ENCODE measurements at places on chromosomes 4 and X. TPM values are rescaled to one million over a fixed set of nuclear protein-coding genes. Genes with fewer than 3 reads are reported as not detected.

Gene CC2D2A
- total RNA-seq: 13.0 TPM

Gene SYTL4
- total RNA-seq: 8.8 TPM

Gene PDE5A
- 5.0 TPM for total RNA-seq

Gene ARFIP1
- 32.7 TPM for total RNA-seq

Gene NEIL3
- total RNA-seq: 18.1 TPM

- DNase-seq: no peak
- no peak overlapping the region for H3K4me3 ChIP-seq
- no peaks in the 10 kb centered on the region for H3K27me3 ChIP-seq
- no peak overlapping the region for H3K27ac ChIP-seq
- H3K36me3 ChIP-seq: no peaks in the 10 kb centered on the region
- no peaks in the 10 kb centered on the region for H3K4me1 ChIP-seq
Measured at GRCh38 chrX:133297284-133297683, 79.1 kb upstream of the TFDP3 start.

DNA sequence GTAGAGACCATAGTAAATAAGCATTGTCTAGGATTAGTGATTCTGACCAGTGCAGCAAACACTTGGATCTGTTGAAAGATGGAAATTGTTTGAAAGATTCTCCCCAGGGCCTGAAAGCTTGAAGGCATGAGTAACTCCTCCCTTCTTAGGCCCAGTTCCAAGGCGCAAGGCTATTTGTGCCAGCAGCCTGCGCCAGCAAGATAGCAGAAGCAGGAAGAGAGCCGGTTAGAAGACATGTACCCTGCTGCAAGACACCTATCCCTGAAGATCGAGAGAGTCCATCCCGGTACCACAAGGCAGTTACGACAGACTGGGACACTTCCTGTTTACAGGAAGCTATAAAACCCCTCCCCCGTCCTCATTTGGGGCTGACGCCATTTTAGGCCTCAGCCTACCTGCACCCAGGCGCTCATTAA lies 72.4 kb upstream of the JADE1 start:
- no peak overlapping the region for H3K27ac ChIP-seq
- H3K27me3 ChIP-seq: no peaks in the 10 kb centered on the region
- H3K36me3 ChIP-seq: no peaks in the 10 kb centered on the region
- DNase-seq: no peak
- no peaks in the 10 kb centered on the region for H3K4me1 ChIP-seq
- H3K4me3 ChIP-seq: no peak overlapping the region

DNA sequence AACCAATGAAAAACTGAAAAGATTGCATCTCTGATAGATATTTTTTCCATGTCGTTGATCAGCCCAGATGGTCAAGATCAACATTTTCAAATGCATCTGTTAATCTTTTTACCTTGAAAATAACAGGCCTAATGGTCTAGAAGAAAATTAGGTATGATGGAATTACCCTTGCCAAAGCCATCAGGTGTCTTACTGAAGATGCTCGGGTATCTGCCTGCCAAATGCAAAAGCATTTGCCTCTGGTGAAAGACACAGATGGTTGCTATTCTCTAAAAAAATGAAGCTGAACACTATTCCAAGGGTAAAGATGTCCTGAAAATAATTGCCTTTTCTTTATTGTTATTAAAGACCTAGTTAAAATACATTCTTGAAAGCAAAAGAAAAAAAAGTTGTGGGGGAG lies 126.0 kb downstream of the FNIP2 start:
- no peaks in the 10 kb centered on the region for H3K4me1 ChIP-seq
- H3K36me3 ChIP-seq: no peaks in the 10 kb centered on the region
- H3K27ac ChIP-seq: no peak overlapping the region
- H3K27me3 ChIP-seq: no peaks in the 10 kb centered on the region
- no peak for DNase-seq

- no peaks in the 10 kb centered on the region for H3K4me1 ChIP-seq
- no peak for DNase-seq
- no peak overlapping the region for H3K27ac ChIP-seq
- H3K27me3 ChIP-seq: no peaks in the 10 kb centered on the region
- H3K36me3 ChIP-seq: no peaks in the 10 kb centered on the region
- no peak overlapping the region for H3K4me3 ChIP-seq
Measured at GRCh38 chrX:108122748-108123147, 31.2 kb downstream of the ATG4A start.

- H3K4me3 ChIP-seq: no peak overlapping the region
- no peaks in the 10 kb centered on the region for H3K4me1 ChIP-seq
- H3K36me3 ChIP-seq: no peaks in the 10 kb centered on the region
- no peak for DNase-seq
Measured at GRCh38 chr4:80515496-80515895, 180.0 kb downstream of the CFAP299 start.

DNA sequence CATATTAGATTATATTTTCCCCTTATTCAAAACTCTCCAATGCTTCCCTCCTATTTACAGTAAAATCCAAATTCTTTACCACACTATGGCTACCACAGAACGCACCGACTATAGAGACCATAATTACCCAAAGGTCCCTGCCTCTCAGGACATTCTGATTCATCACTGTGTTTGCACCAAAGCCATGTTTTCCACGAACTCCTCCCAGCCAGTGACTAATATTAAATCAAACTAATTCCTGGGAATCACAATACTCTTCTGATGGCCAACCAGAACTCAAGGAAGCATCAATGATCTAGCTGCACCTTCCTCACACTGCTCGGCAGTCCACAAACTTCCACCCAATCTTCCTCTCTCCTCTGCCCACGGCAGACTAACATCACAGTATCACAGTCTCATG lies 24.2 kb upstream of the EDNRA start:
- DNase-seq: no peak
- H3K36me3 ChIP-seq: no peaks in the 10 kb centered on the region
- no peak overlapping the region for H3K4me3 ChIP-seq

DNA sequence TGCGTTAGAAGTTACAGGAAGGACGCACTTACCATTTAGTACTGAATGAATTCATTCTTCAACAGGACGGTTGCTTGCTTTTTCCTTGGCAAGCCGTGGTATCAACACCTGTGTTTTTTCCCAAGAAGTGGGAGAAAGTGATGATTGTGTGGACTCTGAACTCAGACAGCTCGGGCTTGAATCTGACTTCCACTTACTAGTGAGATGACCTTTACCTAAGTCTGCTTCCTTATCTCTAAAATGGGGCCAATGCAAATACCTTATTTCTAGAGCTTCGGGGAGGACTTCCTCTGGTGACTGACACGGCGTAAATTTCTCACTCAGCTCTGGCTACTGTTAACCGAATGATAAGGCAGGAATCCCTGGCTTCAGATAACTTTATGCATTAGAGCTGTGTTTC lies 146.8 kb upstream of the RBPJ start:
- H3K27me3 ChIP-seq: no peaks in the 10 kb centered on the region
- H3K27ac ChIP-seq: no peak overlapping the region
- no peaks in the 10 kb centered on the region for H3K4me1 ChIP-seq
- DNase-seq: no peak
- no peaks in the 10 kb centered on the region for H3K36me3 ChIP-seq

DNA sequence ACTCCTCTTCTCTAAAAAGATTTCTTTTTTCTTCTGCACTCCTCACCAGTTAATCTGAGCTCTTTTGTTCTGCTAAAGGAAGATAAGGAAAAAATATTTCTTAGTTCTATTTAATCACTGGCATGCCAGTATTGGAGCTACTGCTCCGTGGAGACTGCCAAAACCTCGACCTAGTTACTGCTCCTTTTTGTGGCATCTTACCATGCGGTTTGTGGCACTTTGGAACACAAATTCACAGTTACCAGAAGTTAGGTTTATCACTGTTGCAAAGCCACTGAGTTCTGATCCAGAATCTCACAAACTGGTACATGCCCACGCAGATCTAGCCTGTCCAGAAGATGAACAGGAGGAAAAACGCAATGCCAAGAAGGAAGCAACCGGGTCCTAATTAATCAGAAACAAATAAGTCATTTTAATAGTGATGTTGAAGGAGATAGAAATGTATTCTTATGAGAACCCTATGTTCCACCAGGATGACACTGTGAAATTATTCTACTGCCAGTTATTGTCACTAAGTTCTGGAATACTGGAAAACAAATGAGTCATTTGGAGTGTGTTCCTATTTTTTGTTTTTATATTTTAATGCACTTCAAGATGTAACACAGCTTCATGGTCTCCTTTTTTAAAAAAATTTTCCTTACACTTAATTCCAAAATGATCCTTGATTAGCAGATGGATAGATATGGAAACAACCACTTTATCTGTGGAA lies 106.7 kb upstream of the GK2 start:
- no peak overlapping the region for H3K4me3 ChIP-seq
- no peak for DNase-seq
- H3K27ac ChIP-seq: no peak overlapping the region
- no peaks in the 10 kb centered on the region for H3K4me1 ChIP-seq
- H3K36me3 ChIP-seq: no peaks in the 10 kb centered on the region

DNA sequence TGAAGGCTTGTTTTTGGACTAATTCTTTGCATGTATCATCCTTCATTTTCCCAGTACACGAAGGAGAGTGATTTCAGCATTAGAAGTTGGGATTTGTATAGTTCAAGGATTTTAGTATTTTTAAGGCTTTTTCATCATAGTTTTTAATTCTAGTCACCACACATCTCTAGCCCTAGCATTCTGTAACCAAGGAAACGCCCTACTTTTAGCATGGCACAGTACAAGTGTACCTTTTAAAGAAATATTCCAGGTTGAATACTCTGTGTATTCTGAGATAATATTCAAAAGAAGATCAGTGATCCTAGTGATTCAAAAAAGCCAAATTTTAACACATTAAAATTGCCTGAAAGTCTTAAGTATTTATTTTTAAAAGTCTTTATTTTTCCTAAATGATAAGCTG lies 150.5 kb downstream of the RAP1GDS1 start:
- H3K4me3 ChIP-seq: no peak overlapping the region
- DNase-seq: no peak
- no peaks in the 10 kb centered on the region for H3K27me3 ChIP-seq
- H3K36me3 ChIP-seq: no peaks in the 10 kb centered on the region

DNA sequence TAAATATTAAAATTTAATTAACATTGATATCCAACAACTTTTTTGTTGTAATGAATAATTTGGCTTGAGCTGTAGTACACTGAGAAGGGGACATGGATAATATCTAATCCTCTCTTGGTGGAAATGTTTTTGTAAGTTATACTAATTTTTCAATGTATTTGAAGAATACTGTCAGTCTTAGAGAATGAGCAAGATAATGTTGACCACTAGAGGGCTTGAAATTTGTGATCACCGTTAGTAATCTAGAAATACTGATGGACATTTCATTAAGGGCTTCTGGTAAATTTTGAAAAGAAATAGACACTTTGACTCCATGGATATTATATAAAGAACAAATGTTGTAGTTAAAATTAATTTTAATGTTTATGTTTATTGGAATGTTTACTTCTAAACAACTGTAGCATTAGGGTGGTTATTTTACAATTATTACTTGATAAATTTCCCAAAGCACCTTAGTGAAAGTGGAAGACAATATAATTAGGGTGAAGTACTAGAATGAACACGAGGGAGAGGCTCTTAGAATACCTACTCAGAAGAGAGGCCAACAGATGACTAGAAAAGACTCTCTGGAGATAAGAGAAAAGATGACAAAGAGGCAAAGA lies 20.0 kb upstream of the CAMK2D start:
- no peak overlapping the region for H3K4me3 ChIP-seq
- DNase-seq: no peak
- no peaks in the 10 kb centered on the region for H3K36me3 ChIP-seq
- H3K27me3 ChIP-seq: no peaks in the 10 kb centered on the region
- no peaks in the 10 kb centered on the region for H3K4me1 ChIP-seq
- H3K27ac ChIP-seq: no peak overlapping the region

DNA sequence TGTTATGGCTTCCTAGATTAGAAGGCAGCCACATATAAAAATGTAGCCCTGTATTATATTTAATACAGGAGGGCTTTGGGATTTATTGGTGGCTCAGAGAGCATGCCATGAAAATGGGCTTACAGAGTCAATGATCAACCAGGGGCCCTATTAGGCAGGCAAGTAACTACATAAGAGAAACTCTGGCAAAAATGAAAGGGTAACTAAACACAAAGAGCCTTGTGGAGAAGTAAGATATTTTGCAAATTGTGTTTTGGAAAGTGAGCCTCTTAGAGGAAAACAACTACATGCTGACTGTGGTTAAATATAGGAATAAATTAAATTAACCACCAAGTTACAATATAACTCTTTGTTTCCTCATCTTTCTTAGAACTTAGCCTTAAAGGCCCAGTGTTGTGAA lies 5.5 kb downstream of the SAT1 start:
- H3K27ac ChIP-seq: peak overlapping the region; percentile 53
- H3K27me3 ChIP-seq: no peaks in the 10 kb centered on the region
- no peak overlapping the region for H3K4me3 ChIP-seq
- peaks cover 45% of the 10 kb centered on the region for H3K4me1 ChIP-seq

GRCh38 chr4:82084747-82085146 lies 289.0 kb downstream of the HNRNPD start:
- H3K27me3 ChIP-seq: peaks cover 2% of the 10 kb centered on the region
- H3K4me3 ChIP-seq: no peak overlapping the region
- no peak overlapping the region for H3K27ac ChIP-seq
- DNase-seq: no peak
- H3K4me1 ChIP-seq: no peaks in the 10 kb centered on the region

- no peak overlapping the region for H3K27ac ChIP-seq
- no peak overlapping the region for H3K4me3 ChIP-seq
- H3K36me3 ChIP-seq: no peaks in the 10 kb centered on the region
- peaks cover 2% of the 10 kb centered on the region for H3K4me1 ChIP-seq
- no peaks in the 10 kb centered on the region for H3K27me3 ChIP-seq
Measured at GRCh38 chrX:130060122-130061069, 49.9 kb downstream of the ELF4 start.

DNA sequence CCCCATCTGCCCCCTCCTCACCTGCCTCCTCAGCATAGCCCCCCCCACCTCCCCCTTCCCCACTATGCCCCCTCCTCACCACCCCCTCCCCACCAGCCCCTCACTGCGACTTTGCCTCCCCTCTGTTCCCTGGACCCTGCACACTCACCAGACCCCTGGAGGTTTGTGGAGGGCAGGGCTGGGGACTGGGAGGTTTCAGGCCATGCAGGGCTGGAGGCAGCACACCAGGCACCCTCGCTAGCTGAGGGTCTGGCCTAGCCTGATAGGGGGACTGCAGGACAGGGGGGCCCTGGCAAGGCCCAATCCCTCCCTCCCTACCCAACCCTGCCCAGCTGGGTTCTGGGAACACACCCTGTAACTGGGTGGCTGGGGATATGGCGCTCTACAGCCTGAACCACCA lies 28.0 kb downstream of the TACC3 start:
- no peak overlapping the region for H3K4me3 ChIP-seq
- H3K36me3 ChIP-seq: no peaks in the 10 kb centered on the region
- no peaks in the 10 kb centered on the region for H3K27me3 ChIP-seq
- DNase-seq: no peak
- H3K27ac ChIP-seq: no peak overlapping the region

DNA sequence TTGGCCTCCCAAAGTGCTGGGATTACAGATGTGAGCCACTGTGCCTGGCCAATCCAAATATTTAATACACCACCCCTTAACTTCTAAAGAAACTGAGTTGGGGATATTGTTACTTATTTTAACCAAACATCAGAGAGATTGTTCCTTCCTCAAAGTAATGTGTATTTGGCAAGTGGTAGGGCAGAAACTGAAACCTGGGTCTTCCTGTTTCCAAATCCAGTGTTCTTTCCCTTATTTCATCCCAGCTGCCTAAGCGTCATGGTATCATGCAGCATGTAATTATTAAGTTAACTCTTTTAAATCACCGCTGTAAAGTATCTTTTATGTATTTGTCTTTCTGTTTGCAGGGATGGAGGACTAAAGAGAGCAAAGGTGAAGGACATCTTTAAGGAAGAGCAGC lies 68.4 kb downstream of the GPAT3 start:
- no peaks in the 10 kb centered on the region for H3K27me3 ChIP-seq
- no peak overlapping the region for H3K27ac ChIP-seq
- no peaks in the 10 kb centered on the region for H3K4me1 ChIP-seq
- no peak overlapping the region for H3K4me3 ChIP-seq

- H3K4me3 ChIP-seq: no peak overlapping the region
- H3K36me3 ChIP-seq: no peaks in the 10 kb centered on the region
- H3K4me1 ChIP-seq: no peaks in the 10 kb centered on the region
Measured at GRCh38 chrX:28706964-28707363, 119.7 kb downstream of the IL1RAPL1 start.

Data from HCT116 (cell line).